ENCODE measurements at places on chromosomes 16 and 17.

- no peak for DNase-seq
Observed at GRCh38 chr17:16870253-16871245, 101.4 kb downstream of the TNFRSF13B start.

DNA sequence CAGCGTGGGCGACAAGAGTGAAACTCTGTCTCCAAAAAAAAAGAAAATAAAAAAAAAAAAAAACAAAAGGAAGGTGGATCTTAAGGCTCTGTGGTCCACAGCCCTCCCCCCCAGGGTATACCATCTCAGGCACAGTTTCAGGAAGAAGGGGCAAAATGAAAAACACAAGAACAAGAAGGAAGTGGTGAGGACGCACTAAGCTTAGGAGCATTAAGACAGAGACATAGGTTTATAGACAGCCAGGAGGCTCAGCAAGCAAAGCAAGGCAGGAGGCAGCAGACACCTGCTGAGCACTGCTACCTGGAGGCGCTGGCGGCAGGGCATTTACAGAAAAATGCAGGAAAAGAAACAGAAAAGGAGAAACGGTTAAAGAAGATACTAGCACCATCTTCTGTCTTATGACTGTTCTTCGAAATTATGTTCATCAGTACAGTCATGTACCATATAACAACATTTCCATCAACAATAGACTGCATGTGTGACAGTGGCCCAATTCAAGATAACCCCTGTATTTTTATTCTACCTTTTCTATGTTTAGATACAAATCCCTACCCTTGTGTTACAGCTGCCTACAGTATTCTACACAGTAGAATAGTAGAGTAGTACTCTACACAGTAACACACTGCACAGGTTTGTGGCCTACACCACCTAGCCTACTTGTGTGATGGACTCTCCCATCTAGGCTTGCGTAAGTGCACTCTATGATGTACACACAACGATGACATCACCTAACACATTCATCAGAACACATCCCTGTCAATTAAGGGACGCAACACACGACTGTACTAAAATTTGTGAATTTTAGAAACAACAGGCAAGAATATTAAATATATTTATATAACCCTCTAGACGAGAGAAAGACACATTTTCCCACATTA is 62.5 kb downstream of the XPO6 start:
- DNase-seq: no peak

- DNase-seq: no peak
Observed at GRCh38 chr17:19641687-19642372, 6.7 kb upstream of the ALDH3A2 start.

DNA sequence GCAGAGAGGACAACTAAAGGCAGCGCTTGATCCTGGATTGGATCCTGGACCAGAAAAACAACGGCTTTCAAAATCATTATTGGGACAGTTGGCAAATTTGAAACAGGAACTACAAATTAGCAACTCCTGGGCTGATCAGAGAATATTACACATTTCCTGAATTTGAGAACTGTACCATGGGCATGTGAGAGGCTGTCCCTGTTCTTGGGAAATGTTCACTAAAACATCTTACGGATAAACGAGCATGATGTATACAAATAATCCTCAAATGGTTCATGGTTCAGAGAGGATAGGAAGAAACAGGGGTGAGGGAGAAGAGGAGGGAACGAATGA is 2.3 kb upstream of the ITGAE start:
- DNase-seq: no peak

DNA sequence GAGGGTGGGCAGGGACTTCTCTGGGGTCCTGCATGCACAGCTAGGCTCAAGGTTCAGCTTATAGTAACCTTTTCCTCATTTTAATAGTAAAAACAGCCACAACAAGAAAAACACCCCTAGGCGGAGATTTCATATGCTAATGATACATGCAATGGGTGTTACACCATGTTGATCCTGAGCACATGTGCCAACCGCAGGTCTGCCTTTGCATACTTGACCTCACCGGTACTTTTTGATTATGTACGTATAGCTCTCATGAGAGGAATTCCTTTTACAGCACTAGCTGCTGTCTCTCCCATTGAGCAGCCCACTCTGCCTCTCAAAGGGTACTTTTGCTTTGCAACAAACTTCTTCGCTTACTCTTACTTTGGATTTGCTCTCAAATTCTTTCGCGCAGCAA is 1.9 kb downstream of the KRTAP4-8 start:
- DNase-seq: no peak

- DNase-seq: no peak
Observed at GRCh38 chr17:1645207-1646171, at the start of gene SCARF1. TSS of gene SCARF1 (minus strand) at chr17:1645732. CDS start at chr17:1645697, 35 bp downstream.

- no peak for DNase-seq
Observed at GRCh38 chr17:20852990-20853370, 189.8 kb downstream of the USP22 start.

GRCh38 chr17:49588726-49589576 is 13.3 kb downstream of the NXPH3 start:
- DNase-seq: no peak

GRCh38 chr16:47072158-47072557 is 71.6 kb downstream of the NETO2 start:
- no peak for DNase-seq

DNA sequence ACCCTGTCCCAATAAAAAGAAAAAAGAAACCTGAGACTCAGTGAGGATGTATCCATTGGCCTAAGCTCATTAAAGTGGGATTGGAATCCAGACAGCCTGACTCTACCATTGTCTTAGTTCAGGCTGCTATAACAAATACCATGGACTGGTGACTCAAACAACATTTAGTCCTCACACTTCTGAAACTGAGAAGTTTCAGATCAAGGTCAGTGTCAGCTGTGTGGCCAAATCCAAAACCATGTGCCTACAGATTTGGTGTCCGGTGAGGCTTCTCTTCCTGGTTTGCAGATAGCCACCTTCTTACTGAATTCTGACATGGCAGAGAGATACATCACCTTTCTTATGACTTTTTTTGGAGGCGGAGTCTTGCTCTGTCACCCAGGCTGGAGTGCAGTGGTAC is 53.3 kb upstream of the KDM8 start:
- DNase-seq: no peak

DNA sequence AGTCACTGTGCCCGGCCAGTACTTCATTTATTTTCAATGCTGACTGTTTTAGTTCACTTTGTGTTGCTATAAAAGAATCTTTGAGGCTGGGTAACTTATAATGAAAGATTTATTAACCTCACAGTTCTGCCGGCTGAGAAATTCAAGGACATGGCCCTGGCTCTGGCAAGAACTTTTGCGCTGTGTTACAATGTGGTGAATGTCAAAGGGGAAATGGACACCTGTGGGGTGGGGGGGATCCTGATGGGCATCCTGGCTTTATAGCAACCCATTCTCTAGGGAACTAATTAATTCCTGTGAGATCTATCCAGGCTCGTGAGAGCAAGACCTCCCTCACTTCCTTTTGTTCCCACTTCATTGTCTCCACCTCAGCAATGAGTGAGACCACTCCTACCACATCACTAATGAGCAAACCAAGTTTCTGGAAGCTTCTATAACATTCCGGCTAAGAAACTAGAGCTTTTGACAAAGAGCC is 17.1 kb upstream of the CDH3 start:
- no peak for DNase-seq

- peak; percentile 9 for DNase-seq
Observed at GRCh38 chr17:17628388-17629008, 37.0 kb upstream of the PEMT start.

GRCh38 chr16:89899879-89900481 is 18.7 kb upstream of the MC1R start:
- DNase-seq: no peak

DNA sequence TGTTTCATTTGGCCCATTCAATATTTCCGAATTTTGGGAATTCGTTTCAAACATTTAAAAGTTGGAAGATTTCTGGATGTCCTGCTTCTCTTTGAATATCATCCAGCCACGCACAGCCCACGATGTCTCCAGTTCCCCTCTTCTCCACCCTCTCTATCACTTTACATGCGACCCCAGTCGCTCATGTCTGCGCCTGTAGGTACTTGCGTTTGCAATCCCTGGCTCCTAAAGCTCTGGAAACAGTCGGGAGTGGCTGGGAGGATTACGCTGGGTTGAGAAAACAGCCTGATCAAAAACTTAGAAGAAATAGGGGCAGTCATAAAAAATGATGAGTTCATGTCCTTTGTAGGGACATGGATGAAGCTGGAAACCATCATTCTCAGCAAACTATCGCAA is 1.5 kb upstream of the SBK1 start:
- no peak for DNase-seq

DNA sequence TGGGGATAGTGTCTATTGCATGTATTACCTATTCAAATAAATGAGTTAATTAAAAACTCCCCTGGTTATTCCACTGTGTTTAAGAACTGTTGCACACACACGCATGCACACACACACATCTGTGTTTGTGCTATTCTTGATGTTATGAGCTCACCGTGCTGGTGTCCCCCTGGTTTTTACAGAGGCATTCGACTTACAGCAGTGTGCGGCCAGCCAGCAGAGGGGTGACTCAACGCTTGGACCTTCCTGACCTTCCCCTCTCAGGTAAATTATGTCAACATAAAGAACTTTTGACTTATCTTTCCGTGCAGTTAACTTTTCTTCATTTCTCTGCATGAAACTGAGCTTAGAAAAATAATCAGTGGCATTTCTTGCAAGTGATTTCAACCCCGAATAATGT is 214.0 kb downstream of the LGALS9B start:
- DNase-seq: no peak

GRCh38 chr16:25512041-25512440 is 179.7 kb upstream of the HS3ST4 start:
- no peak for DNase-seq

- no peak for DNase-seq
Observed at GRCh38 chr17:31299624-31300023, 2.6 kb upstream of the OMG start.

- DNase-seq: no peak
Observed at GRCh38 chr17:8314797-8315763, 5.0 kb downstream of the ARHGEF15 start.

GRCh38 chr17:40912486-40913210 is 24.8 kb downstream of the KRT23 start:
- no peak for DNase-seq

DNA sequence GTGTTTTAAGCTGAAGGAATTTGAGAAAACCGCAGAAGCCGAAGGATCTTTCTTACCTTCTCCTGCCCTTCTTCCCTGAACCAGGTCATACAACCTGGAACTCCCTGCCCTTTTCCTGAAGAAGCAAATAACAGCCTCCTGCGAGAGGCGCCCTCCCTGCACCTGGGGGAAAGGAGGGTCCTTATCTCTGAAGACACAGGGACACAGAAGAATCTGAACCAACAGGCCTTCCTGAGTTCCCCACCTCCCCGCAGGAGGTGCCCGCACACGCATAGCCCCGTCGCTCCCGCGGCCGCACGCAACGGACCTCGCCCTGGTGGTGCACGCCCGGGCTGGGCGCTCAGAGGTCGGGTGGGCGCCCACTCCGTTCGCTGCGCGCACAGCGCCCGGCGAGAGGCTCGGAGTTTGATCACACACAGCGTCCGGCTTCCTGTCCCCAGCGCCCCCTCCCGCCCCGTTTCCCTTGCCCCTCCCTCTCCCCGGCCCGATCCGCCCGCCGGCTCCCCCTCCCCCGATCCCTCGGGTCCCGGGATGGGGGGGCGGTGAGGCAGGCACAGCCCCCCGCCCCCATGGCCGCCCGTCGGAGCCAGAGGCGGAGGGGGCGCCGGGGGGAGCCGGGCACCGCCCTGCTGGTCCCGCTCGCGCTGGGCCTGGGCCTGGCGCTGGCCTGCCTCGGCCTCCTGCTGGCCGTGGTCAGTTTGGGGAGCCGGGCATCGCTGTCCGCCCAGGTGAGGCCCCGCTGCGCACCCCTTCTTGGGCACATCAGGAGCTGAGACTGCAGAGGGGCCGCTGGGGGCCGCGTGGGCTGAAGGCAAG is at the start of gene TNFSF12:
TSS of gene TNFSF12 (plus strand) at position 474 of the 816 bp plus-strand sequence. CDS start at position 570, 96 bp downstream.
- peak; percentile 27 for DNase-seq

- DNase-seq: no peak
Observed at GRCh38 chr16:78623796-78624195, 524.3 kb downstream of the WWOX start.

GRCh38 chr16:49365711-49366509 is 7.7 kb upstream of the C16orf78 start:
- no peak for DNase-seq

DNA sequence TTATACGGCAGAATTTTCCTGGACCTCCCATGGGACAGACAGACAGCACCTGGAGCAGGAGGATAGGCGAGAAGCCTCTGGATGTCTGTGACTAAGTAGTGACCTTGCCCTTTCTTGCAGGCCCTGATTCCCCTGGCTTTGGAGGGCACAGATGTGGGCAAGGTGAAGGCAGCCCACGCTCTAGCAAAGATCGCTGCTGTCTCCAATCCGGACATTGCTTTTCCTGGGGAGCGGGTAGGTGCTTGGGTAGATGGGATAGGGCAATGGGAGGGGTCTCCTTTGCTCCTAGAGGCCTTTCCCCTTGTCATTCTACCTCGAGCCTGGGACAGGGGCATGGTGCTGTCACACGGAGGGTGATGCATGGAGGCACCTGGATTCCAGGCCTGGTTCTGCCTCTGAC is 17.3 kb downstream of the SLC35G3 start:
- no peak for DNase-seq

GRCh38 chr16:55369151-55369550 is 45.1 kb downstream of the IRX6 start:
- no peak for DNase-seq

GRCh38 chr16:54506741-54507500 is 220.3 kb upstream of the IRX3 start:
- no peak for DNase-seq

GRCh38 chr17:4548061-4548461 is 7.1 kb downstream of the MYBBP1A start:
- no peak for DNase-seq

GRCh38 chr16:62280506-62280905 is 244.3 kb upstream of the CDH8 start:
- DNase-seq: no peak

- DNase-seq: no peak
Observed at GRCh38 chr16:89618109-89618998, 4.9 kb downstream of the DPEP1 start.

DNA sequence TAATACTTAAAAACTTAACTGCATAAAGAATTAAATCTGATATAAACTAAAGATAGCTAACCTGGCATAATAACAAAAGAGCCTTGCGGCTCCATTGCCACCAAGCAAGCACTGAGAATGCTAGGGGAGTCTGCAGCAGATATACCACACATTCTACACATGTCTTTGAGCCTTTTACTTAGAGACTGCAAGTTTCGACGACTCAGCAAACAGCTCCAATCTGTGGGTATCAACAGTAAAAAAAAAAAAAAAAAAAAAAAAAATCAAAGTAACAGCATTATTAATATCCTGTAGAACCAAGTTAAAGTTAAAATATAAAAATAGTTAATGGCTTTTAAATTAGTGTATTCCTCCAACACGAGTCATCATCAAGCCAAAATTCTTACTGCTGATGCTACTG is 27.8 kb upstream of the INTS2 start:
- no peak for DNase-seq

DNA sequence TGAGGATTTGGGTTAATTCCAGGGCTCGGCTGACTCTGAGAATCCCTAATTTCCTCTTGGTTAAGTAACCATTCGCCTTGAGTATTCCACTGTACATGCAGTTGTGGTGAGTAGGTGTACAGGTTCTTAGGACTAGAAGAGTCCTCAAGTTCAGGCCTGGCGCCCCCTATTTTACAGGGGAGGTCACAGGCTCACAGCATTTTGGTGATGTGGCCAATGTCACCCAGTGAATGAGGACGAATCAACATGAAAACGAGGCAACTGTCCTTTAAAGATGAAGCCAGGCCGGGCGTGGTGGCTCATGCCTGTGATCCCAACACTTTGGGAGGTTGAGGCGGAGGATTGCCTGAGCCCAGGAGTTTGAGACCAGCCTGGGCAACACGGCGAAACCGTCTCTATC is 55.4 kb downstream of the ABCC6 start:
- no peak for DNase-seq

All from activated T-helper 1 cell treated with anti-CD3 and anti-CD28 coated beads, Interleukin-2, amount 50 U/mL, for 16 hours (primary cell).